Hepatic stellate cell (primary cell): ENCODE measurements at places on chromosomes 13 and 19.

GRCh38 chr19:55467236-55468053, 2.9 kb upstream of the C19orf85 start:
- peak; percentile 87 for DNase-seq

GRCh38 chr13:32403108-32403507, 24.8 kb downstream of the N4BP2L1 start:
- no peak for DNase-seq

GRCh38 chr19:13037161-13037560, 41.9 kb downstream of the NFIX start:
- peak; percentile 89 for DNase-seq

DNA sequence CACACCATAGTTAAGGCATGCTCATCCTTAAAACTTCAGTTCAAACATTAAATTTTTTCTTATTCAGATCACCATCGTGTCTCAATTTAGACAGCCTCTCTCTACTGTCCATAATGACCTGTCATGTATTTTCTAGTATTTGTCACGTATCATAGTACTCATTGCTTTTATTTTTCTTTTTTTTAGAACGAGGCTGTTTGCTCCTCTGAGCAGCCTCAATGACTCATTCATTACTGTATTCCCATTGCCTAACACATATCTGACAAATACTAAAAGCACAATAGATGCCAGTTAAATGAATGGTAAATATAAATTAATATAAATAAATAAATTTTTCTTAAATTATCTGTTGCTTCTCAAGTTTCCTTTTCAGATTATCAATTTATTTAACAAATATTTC, 245.5 kb downstream of the TUBA3C start:
- no peak for DNase-seq

DNA sequence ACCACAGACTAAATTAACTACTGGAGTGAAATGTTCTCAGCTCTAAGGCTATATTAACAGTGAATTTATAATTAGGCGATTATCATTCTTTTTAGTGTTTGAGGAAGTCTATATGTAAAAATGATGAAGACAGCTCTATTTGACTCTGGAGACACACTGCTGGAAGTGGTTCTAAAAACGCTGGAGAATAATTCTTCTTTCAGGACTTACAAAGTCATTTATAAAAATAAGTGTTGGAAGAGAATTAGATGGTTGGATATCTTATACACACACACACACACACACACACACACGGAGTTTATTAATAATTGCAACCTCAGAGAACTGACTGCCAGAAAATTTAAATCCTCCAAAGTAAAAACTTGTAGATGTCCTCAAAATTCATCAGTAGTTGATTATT, 1171.3 kb downstream of the EFNB2 start:
- DNase-seq: no peak

DNA sequence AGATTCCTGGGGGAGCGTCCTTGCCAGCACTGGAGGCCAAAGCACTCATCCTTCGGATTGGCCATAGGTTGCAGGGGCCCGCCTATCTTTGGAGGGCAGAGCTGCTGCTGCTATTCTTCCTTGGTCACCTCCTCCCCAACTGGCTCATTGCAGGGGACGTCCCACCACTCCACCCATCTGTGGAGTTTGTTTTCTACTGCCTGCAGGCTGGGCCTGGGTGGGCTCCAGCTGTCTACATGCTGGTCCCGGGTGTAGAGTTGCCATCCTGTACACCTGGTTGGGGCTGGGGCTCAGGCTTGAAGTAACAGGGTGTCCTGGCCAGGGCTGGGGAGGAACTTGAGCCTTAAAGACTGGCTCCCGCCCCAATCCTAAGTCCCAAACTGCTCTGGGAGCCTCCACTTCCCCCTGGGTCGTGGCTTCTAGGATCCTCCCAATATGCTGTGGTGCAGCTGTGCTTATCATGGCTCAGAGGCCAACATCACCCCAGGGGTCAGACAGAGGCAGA, 2.1 kb downstream of the RNF225 start:
- no peak for DNase-seq

- peak; percentile 13 for DNase-seq
These were observed 112.1 kb upstream of the RXFP2 start for GRCh38 chr13:31627097-31627845.

DNA sequence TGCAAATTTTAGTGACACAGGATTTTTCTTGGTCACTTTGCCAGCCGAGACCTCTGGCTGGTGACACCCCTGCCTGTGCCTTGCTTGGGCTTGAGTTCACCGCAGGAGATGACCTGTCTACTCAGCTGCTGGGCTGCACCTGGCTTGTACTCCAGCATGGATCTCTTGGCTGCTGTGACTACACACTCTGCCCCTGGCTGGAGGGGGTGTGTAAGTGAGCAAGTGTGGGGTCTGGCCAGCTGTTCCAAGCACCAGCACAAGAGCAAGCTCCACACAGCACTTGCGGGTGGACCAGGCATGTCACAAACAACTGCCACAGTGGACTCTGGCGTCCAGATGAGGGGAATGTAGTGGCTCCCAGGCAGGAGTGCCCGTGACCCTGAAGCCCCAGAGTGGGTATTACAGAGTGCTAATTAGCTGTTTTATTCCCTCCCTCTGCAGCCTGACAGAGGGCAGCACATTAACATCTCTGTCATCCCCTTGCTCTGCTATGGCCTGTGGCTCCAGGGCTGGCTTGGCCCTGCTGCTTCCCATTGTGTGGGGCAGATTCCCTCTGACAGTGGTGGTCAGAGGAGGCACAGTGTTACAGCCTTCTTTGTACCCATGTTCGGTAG, 1387.2 kb downstream of the OLFM4 start:
- no peak for DNase-seq

- no peak for DNase-seq
These were observed 393.3 kb upstream of the ARGLU1 start for GRCh38 chr13:106961216-106961615.

DNA sequence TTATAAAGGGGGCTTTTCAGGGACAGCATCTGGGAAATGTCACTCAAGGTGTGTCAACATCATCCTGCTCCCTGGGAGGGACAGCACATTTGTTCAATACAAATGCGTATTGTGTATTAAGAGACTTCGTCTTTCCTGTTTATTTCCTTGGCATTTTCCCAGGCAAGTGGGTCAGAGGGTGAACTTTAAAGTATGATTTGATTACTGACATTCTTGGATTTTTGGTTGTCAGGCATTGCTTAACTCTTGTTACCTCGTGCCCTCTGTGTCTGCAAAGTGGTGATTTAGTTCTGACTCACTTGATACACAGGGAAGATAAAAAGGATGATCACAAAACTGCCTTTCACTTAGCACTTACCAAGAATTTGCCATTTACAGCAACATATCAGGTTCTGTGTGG, 292.7 kb downstream of the SUCLA2 start:
- no peak for DNase-seq
